NCI-H446 treated with DMSO at 0.1 percent for 48 hours (cell line): ENCODE measurements at places on chromosomes 6 and 20.

DNA sequence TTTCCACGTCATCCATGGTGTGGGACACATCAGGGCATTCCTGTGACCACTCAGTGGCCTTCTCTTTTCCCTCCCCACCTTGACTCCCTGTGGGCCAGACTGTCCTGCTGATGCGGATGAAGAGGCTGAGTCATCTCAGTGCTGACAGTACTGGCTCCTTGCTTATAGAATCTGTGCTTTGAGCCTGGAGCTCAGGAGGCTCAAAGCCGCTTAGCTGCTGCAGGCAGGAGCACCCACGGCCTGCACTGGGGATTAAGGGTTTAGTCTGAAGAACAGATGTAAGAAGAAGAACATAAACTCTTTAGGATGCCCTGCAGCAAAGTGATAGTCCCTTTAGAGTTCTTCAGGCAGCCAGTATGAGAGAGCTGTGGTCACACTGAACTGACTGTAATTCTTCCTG lies 642.0 kb upstream of the CHD6 start:
- no peak for DNase-seq

- no peak for DNase-seq
These were observed 4.0 kb downstream of the ZBTB2 start for GRCh38 chr6:151387175-151387970.

DNA sequence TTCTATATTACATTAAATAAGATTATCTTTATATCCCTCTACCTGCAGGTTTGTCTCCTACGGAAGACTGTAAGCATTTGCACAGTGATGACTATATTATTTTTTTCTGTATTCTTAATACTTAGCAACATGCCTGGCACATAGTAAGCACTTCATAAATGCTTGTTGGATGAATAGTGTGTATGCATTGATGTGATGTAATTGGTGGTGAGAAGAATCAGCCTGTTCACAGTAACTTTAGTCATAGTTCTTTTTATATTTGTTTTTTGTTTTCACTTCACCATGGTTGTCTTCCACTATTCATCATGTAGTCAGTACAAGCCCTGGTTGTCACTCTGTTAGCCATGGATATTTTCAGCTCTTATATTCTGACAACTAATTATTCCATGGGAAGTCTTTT lies 184.0 kb upstream of the FLRT3 start:
- DNase-seq: no peak

DNA sequence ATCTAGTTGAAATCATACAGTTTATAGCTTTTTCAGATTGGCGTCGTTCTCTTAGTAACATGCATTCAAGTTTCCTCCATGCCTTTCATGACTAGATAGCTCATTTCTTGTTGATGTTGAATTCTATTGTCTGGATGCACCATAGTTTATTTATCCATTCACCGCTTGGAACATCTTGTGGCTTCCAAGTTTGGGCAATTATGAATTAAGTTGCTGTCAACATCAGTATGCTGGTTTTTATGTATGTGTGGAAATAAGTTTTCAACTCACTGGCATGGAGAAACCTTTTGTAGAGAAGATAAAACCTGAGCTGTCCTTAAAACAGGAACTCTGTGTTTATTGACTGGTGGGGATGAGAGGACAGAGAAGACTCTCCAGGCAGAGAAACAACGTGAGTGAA lies 248.0 kb downstream of the CDC5L start:
- no peak for DNase-seq

GRCh38 chr6:10391799-10392198 lies 23.1 kb downstream of the TFAP2A start:
- no peak for DNase-seq

DNA sequence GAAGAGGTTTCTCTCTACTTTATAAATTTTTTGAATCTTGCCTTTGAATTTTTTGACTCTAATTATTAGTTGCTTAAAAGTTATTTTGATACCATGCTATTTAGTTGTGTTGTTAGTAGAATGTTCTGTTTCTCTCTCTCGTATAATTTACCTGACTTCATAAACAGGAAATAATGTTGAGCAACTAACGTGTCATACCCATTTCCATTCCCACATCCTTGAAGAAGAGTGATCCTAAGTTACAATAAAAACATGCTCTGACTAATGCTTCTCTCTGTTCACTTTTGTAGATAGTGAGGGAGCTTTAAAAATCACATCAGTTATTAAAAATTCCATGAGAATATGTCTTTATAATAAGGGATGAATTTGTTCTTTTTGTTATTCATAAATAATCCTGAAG lies 69.7 kb downstream of the SAMD5 start:
- DNase-seq: no peak

DNA sequence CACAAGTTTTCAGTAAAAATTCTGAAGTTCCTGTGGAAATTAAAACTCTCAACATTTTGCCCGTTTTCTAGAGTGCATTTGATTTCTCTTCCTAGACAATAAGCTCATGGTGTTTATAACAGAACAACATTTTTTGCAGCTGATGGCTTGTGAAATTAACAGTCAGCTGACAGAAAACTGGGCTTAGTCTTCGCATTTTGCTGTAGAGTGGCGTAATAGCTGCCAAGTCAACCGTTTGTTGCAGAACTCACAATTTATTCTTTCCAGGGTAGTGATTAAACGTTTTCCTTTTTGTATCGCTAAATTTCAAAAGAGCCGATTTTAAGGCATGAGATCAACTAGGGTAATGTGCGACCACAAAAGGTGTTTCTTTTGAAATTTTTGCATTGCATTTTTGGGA lies 1.4 kb downstream of the SPO11 start:
- no peak for DNase-seq

DNA sequence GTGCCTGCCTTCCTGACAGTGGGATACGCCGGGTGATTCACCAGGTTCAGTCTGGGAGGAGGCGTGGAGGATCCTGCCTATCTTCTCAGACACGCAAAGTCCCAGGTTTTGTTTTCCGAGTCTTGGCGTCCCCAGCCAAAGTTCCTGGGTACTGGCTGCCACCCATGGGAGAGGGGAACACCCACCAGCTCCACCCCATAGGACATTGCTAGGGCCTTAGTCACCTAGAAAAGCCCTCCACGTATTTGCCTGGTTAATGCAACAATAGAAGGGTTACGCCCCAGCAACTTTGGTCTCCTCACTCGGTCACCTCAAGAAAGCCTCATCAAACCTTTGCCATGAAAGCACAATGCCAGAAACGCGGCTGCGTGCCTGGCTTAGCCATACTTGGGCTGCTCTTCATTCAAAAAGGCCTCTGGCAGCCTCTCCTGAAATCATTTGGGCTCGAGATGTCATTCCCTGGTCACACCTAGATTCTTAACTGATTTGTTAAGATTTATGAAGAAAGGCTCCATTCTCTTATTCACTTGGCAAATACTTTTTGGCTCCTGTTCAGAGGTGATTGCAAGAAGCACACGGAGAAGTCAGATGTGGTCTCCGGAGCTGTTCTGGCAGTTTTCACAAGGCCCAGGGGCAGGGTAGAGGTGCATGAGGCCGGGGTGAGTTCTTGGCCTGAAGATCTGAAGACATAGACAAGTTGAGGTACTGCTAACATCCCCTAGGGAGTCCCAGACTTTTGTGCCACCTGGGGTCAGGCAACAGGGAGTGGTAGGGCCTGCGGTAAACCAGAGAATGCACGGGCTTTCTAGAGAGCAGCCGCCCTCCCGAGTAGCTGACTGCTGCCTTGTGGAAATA lies 35.5 kb upstream of the ZNF133 start:
- no peak for DNase-seq

DNA sequence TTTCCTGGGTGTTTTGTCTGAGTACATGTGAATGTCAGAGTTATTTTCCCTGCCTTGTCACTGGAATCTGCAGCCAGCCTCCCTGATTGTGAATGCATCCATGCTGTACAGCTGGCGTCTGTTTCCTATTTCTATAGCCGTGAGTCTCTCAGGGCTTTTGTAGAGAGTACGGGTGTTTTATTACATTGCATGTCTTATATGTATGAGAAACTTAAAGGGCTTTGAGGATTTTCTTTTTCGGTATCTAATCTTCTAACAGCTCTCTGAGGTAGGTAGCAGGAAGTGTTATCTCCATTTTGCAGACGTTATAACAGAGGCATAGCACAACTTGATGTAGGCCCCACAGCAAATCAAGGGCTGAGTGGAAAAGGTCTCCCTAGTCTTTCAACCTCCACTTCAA lies 272.9 kb downstream of the PRL start:
- no peak for DNase-seq

DNA sequence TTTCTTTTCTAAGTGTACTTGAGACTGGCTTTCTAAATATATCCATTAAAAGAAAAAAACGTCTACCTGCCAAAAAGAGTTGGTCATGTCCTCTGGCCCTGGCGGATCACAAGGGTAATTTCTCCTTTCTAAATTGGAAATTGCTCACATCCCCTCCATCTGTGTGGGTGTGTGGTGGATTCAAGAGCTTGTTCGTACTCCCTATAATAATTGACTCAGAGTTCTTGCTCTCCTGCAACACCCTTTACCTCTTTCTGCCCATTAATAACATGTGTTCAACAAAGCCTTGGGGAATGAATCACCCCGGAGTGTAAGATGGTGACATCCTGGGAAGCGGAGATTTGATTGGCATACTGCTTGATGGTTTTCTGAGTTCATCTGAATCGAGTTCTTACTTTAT lies 263.8 kb downstream of the ALDH8A1 start:
- DNase-seq: no peak

DNA sequence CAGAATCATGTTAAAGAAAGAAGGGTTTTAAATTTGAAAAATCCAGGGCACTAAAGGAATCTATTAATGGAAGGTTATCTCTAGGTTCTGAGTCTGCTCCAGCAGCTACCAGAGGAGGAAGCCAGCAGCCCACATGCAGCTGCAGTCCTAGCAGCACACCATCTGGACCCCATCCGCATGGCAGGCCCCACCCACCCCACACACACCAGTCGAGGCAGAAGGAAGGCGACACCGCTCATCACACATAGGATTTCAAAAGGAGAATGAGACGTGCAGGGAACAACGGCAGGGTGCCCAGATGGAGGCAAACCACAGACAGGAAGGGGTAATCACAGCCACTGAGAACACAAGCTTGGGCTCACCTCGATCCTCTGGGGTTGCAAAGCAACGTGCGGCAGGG lies 78.9 kb downstream of the GINS1 start:
- no peak for DNase-seq

DNA sequence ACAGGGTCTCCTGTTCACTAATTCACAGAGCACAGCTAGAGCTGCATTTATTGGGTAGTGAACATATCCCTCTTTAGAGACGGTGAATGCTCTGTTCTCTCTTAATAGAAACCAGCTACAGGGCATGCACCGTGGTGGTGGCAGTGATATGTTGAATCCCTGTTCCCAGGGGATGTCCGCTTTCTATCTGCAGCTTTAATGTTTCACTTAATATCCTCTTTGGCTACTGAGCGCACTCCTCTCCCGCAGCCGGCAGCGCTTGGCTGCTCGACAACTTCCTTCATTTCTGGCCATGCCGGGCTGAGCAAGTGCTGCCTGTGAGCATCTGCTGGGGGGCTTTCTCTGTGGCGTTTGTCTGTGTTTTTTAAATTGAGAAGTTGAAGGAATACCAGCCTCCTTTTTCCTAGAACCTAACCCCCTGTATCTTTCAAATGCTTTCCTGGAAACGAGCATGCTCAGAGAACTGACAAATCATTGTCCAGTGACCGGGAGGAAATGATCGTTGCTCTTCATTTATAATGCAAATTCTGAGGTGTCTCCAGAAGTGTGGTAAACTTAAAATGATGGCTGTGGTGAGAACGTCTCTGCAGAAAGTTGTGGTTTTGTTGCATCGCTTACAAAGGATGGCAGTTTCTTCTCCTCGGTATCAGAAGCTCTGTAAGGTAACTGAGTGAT lies 297.9 kb downstream of the UTRN start:
- DNase-seq: no peak

- no peak for DNase-seq
These were observed 12.7 kb downstream of the SUPT3H start for GRCh38 chr6:45365036-45365435.

- peak; percentile 65 for DNase-seq
These were observed 348.7 kb upstream of the MANEA start for GRCh38 chr6:95228636-95229035.

- DNase-seq: no peak
These were observed 241.3 kb downstream of the KCNQ5 start for GRCh38 chr6:72863131-72863530.

GRCh38 chr20:58209652-58210397 lies 18.6 kb downstream of the ANKRD60 start:
- DNase-seq: peak; percentile 18
